ENCODE measurements at places on chromosomes 2 and 18.

DNA sequence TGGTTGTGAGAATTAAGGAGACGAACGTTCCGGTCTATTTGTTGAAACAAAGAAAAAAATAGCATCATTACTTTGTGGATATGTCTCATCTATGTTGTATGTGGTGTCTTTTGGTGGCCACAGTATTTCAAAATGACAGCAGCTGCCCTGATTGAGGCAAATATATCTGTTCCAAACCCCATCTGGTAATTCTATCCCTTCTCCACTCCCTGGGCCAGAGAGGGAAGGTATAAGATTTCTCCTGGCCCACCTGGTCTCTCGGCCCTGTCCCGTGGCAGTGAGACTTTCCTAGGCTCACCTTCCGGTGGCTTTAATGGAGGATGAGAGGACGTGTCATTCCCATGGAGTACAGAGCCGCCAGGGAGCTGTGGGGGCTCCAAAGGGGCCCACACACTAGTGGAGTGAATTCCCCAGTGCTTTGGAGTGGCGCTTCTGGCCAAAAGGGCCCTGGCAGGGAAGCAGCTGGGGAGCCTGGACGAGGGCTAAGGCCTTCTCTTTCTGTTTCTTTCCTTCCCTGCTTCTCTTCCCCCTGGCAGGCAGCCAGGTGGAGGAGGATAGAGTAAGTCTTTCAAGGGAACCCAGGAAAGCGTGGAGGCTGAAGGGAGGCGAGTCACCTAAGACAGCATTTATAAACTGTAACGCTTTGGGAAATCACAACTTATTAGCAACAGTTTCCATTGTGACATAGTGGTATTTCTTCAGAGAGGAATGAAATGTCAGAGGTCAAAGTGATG, 5.6 kb downstream of the FOSL2 start:
- DNase-seq = peak; percentile 86

DNA sequence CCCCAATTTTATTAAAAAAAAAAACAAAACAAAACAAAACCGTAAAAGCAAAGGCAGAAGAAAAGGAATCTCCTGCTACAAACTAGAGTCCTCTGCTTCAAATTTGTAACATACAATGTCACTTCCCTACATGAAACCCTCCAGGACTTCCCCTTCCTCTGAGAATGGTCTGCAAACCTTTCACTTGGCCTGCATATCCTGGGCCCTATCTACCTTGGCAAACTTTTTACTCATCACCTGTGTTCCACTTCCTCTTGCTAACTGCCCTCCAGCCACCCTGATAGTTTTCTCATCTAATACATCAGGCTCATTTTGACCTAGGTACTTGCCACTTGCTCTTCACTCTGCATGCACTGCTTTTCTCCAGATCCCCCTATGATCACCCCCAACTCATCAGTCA, 255.5 kb downstream of the ETAA1 start:
- no peak for DNase-seq

DNA sequence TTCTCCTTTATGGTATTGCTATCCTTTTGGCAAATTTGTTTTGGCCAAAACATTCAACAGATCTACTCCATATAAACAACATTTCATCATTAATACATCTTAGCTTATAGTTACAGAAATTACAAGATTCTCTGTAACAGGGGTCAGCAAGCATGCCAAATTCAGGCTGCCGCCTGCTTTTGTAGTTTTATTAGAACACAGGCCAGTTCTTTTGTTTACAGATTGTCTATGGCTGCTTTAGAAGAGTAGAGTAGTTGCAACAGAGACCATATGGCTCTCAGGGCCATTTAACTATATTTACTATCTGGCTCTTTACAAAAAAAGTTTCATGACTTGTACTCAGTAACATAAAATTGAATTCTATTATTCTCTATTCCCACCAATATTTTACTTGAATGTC, 53.9 kb downstream of the LNPK start:
- DNase-seq = no peak

GRCh38 chr18:49561289-49562193, at the start of gene LIPG:
Gene LIPG (plus strand): TSS chr18:49562057. CDS start chr18:49562309, 252 bp downstream.
- DNase-seq = no peak

- DNase-seq = no peak
Measured at GRCh38 chr18:74226156-74226555, 65.6 kb downstream of the CYB5A start.

All from sigmoid colon (tissue), 7 donors.